ENCODE measurements at places on chromosomes 2 and 18.

DNA sequence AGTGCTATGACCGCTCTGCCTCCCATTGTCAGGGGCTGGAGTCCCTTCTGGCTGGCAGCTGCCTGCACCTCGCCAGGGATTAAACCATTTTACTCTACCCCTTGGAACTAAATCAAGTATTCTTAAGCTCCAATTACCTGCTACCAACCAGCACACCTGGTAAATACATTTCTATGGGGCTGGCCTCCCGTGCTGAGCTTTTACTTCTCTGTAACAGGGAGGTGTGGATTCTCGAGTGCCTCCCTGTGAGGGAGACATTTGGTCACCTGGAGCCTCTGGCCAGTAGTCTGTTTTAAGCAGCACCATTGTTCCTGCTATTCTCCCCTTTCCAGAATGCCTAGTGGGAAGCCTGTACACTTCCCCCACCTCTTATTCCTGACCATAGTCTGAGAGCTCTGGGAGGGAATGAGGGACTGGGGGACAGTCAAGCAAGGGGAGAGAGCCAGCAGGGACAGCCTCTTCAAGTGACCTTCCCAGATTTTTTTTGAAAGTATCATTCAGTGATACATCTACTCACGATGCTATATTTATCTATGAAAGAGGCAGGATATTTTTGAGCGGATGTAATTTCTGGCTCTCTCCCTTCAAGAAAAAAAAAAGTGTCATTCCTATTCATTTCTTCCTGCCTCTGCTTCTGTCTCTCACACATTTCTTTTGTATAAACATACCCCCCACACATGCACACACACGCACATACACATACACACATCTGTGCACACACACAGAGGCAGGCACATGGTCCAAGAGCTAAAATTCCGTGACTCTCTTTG, 112.8 kb downstream of the CAPN13 start:
- DNase-seq, result no peak

DNA sequence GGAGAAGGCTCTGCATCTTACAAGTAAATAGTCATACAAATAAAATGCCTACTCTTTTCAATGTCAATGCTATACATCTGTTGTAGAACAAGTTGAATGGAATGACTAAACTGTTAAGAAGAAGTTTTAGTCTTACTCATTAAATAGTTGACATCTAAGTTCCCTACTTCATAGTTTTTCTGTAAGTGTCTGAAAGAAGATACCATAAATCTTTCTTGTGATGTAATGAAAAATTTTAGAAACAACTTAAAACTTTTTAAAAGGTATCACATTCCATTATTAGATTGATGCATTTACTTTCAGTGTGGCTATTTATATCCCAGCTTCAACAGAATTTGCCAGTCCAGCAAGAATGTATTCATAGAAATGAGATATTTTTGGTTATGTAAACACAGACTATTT, 185.2 kb upstream of the EPC2 start:
- peak; percentile 28 for DNase-seq

- no peak for DNase-seq
These were observed 17.0 kb downstream of the KCNK3 start for GRCh38 chr2:26709323-26710110.

- DNase-seq, result no peak
These were observed 29.9 kb upstream of the IMPA2 start for GRCh38 chr18:11951390-11951851.

All from GM06990 (cell line).